ENCODE measurements at places on chromosomes 2 and 18.
A peak's percentile ranks its signal among the peaks of the same experiment; 100 is the strongest.

- DNase-seq = no peak
These were observed 24.5 kb upstream of the RAPH1 start for GRCh38 chr2:203559641-203560040.

GRCh38 chr2:71935262-71935848 lies 212.3 kb downstream of the CYP26B1 start:
- DNase-seq = no peak

GRCh38 chr2:1236606-1237005 lies 176.7 kb upstream of the TPO start:
- DNase-seq = no peak

- DNase-seq = no peak
These were observed 140.2 kb downstream of the DDX1 start for GRCh38 chr2:15731889-15732271.

DNA sequence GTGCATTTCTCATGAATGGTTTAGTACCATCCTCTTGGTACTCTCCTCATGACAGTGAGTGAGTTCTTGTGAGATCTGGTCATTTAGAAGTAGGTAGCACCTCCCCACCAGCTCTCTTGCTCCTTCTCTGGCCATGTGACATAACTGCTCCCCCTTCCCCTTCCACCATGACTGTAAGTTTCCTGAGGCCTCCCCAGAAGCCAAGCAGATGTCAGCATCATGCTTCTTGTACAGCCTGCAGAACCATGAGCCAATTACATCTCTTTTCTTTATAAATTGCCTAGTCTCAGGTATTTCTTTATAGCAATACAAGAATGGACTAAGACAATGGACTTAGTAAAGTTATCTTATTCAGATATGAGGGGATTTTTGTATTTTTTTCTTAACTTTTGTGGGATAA lies 43.0 kb downstream of the FTCDNL1 start:
- DNase-seq = no peak

- DNase-seq = no peak
These were observed 1195.7 kb upstream of the ZEB2 start for GRCh38 chr2:145715601-145716000.

GRCh38 chr2:158131919-158132566 lies 30.4 kb downstream of the UPP2 start:
- no peak for DNase-seq

GRCh38 chr2:176118601-176119339 lies 2.2 kb downstream of the HOXD10 start:
- no peak for DNase-seq

DNA sequence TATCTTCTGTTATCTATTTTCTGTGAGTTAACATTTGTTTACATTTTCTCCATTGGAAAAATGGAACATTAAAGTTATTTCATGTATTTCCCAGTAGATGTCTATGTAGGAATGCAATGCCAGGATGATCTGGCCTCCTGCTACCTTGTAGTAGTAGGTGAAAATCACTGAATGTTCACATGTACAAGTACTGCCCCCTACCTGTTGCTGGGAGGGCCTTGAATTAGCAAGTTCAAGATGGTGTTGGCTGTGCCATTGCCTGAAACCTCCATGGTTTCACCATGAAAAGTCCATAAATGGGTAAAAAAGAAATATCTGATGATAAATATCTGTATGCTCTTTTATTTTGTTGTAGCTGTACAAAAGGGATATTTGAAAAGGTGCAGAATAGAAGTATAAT lies 30.7 kb downstream of the XRCC5 start:
- peak; percentile 42 for DNase-seq

DNA sequence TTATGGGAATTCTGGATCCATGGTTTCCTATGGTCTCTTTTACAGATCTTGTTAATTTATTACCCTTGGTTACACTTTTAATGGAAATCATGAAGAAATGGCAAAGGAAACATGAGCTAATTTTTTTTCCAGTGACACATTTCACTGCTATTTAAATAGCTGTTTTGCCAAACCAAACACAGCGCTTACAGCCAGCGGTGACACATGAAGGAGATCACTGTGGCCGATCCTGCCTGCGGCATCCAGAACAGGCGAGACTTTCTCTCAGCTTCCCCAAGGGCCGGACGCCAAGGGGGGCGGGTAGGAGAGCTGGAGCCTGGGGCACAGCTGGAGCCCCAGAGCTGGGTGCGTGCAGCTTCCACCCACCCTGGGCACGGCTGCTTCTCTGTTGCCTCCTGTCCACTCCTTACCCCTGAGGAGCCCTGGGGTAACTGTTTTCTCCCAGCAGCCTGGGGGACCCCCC lies 81.4 kb upstream of the PKDCC start:
- no peak for DNase-seq

DNA sequence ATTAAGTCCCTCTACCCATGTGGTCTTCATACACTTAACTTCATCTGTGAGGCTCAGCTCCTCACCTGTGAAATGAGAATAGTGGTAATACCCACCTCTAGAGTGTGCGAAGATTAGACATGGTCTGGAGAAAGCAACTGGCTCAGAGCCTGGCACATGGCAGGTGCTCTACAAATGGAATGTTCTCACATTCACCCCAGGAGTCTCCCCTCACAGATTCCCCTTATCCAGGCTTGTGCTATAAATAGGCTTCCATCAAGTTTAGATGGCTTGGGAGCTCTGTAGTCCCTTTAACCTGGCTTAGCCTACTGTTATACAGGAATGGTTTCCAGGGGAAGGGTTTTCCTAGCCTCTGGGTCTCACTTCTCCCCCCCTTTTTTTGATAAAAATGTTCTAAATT lies 455.9 kb downstream of the RNF144A start:
- DNase-seq = no peak

DNA sequence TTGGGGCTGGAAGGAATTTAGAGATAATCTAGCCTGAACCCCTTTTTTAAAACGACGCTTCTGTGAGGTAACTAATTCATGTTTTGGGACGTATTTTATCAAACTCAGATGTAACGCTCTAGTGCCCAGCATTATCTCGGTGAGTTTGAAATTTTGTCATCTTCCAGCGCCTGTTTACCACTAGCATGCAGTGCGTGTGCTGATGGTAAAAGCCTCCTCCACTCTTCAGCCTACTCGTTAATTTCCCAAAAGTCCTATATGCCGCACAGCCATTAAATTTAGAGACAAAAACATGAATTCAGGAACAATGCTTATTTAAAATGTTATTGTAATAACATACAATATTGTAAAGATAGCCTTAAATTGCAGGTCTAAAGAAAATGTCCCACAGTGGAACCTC lies 2.8 kb downstream of the ZCCHC2 start:
- DNase-seq = no peak

DNA sequence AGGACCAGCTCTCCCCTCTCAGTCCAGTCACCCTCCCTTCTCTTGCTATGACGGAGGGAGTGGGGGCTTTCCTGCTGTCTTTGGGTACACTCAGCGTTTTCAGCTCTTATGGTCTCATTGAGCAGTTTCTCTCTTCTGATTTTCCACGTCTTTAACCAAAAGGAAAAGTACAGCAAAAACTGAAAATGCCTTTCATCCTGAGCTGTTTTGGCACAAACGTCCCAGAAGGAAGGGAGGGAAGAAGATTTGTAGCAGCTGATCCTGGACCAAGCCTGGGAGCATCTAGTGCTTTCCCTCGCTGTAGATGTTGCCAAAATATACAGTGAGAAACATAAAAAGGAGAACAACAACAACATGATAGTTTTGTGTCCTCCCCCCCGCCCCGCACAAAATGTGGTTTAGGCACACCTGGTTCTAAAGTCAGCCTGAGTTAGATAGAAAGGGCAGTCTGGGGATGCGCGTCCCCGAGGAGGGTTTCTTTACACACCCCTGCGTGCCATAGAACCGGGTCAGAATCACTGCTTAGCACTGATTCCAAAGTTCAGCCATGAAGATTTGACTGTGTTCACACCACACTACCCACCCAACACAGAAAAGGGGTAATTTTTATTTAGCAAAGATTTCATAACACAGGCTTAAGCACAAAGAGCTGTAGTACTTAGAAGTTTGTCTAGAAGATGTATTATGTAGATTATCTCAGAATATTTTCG lies 53.4 kb downstream of the SLC40A1 start:
- no peak for DNase-seq

- no peak for DNase-seq
These were observed 1523.7 kb upstream of the ACVR2A start for GRCh38 chr2:146321175-146321574.

DNA sequence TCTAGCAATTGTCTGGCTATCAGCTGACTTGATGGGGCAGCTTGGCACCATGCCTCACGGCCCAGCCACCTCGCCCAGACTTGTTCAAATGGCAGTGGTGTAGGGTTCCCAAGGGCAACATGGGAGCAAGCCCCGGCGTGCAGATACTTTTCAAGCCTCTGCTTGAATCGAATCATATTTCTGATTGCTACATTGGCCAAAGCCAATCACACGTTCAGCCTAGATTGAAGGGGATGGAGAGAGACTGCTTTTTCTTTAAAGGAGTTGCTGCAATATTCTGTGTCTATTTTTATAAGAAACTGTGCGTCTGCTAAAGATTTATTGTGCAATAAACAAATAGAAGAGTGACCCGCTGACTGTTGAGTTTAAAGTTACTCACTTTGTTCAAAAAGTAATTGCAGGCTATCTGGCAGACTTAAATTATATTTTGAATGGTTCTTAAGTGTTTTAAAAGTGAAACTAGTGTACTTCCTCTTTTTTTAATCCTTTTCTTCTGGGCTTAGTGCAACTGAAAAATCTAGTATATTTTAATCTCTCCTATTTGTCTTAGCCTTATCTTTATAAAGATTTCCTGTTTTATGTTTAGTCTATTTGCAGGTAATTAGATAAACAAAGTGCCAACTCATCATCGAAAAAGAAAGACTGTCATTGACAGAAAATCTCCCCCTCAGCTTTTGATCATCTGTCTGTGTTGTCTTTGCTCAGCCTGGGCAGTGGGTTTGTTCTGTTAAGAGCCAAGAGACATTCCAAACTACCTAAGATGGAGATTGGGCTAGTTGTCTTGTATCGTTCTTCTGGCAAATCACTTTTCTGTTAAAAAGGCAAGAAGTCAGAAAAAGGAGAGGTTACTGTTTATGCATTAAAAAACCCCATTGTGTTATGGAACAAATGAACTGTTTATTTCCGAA lies 156.1 kb downstream of the TPGS2 start:
- DNase-seq = no peak
